ENCODE measurements at places on chromosomes 12 and 14.

GRCh38 chr12:132351751-132352495 lies 22.5 kb upstream of the GALNT9 start:
- no peak for DNase-seq

DNA sequence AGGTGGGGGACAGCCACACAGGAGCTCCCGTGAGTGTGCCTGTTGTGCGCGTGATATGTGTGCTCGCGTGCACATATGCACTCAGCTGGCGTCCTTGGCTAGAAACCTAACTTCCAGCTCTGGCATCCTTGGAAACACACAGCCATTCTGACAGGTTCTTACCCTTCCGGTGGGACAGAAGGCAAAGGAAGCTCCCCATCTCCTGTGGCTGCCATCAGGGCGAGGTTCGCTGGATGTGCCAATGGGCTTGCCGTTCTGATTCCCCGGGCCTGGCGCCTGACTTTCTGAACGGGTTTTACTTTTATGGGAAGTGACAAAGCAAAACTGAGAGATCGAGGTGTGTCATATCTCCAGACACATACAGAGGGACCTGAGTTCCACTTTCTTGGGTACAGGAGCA lies 124.7 kb downstream of the PAPOLA start:
- DNase-seq, result no peak

- DNase-seq, result no peak
These were observed 5.3 kb downstream of the SLC15A5 start for GRCh38 chr12:16272222-16272621.

DNA sequence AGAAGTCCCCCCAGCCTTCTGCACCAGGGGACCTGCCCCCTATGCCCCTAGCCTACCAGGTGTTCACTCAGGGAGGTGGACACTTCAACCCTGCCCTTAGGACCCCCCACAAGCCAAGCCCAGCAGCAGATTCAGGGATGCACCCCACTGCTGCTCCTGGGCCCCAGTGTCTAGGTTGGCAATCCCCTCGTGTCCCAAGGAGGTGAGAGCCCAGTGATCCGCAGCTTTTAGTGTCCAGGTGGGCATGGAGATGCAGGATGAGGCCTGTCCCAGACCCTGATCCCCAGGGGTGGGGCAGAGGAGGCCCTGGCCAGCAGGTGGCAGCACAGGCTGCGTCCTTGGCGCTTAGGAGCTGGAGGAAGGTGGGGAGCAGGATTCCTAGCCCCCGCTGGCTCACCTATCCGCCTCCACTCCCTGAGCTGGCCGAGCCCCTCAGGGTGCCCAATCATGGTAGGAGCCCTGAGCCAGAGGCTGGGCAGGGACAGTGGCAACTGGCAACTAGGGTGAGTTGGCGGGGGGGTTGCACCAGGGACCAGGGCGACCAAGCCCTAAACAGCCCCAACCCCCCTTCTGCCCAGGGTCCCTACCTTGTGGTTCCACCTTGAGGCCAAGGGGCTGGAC lies 4.1 kb downstream of the CKB start:
- peak; percentile 70 for DNase-seq

GRCh38 chr12:57238854-57239554 lies 9.5 kb downstream of the SHMT2 start:
- DNase-seq, result peak; percentile 89

GRCh38 chr12:68138480-68138879 lies 21.1 kb downstream of the IFNG start:
- no peak for DNase-seq

- no peak for DNase-seq
These were observed 89.7 kb downstream of the FGD4 start for GRCh38 chr12:32489070-32489469.

DNA sequence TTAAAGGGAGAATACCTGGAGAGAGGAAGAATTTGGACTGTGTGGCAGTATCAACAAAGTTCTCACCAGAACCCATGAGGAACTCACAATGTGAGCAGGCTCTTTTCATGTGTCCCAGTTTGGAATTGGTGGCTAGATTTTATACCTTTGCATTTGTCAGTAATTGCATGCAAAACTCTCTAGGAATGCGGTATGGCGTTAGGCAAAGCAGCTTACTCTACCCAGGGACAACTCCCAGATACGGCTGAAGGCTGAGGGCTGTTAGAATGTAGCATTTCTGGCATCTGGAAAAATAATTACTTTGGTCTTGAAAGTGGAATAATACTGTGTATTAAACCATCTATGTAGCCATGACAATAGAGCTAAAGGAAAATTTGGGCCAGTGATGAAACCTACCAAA lies 635.5 kb downstream of the SLC16A7 start:
- DNase-seq, result no peak

DNA sequence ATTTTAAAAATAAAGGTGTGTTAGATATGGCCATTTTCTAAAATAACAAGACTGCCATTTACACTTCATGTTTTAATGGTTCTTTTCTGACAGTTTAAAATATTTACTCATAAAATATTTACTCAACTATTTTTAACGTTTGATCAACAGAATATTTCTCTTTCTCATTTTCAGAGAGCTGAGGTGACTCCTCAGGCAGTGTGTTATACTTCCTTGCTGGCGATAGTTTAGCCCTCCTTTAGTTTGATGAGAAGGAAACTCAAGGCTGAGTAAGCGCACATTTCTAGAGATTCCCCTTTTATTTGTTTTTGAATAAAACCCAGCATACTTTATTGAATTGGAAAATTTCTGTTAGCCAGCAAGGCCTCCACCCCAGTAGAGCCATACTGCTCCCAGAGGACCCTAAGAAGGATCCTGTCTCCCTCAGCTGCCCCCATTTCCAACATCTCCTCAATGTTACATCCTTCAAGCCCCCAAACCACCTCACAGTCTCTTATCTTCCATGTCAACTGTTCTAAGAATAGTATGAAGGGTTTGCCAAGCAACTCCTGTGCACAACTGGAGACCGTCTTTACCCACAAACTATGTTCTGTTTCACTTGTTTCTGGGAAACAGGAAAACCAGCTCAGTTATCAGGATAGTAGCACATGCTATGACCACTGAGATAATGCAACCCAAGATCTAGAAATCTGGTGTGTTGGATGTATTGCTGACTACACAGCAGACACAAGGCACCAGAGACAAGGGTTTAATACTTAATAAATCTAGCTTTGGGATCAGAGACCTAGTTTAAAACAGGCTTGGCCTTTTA lies 129.5 kb downstream of the STXBP6 start:
- DNase-seq, result no peak
